Type B pancreatic cell (in vitro differentiated cells): ENCODE measurements at places on chromosomes 6 and 20.

DNA sequence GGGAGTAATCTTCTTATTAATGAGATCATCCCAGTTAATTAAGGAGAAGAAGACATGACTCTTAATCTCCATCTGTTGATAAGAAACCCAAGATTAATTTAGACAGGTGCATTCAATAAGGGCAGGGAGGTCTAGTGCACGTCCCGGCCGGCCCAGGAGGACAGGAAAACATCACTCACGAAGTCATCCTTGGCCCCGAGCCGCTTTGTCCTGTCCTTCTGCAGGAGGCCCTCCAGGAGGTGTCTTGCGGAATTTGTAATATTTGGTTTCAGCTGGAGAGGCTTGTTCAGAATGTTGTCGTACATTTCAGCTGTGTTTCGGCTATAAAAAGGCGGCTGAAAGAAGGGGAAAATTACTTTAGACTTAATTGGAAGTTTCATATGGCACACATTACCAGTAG is 118.4 kb upstream of the SLC2A12 start:
- H3K36me3 ChIP-seq, result peaks cover 35% of the 10 kb centered on the region
- peaks cover 37% of the 10 kb centered on the region for H3K4me1 ChIP-seq
- H3K4me3 ChIP-seq, result peak overlapping the region; percentile 95
- H3K27ac ChIP-seq, result no peak overlapping the region

DNA sequence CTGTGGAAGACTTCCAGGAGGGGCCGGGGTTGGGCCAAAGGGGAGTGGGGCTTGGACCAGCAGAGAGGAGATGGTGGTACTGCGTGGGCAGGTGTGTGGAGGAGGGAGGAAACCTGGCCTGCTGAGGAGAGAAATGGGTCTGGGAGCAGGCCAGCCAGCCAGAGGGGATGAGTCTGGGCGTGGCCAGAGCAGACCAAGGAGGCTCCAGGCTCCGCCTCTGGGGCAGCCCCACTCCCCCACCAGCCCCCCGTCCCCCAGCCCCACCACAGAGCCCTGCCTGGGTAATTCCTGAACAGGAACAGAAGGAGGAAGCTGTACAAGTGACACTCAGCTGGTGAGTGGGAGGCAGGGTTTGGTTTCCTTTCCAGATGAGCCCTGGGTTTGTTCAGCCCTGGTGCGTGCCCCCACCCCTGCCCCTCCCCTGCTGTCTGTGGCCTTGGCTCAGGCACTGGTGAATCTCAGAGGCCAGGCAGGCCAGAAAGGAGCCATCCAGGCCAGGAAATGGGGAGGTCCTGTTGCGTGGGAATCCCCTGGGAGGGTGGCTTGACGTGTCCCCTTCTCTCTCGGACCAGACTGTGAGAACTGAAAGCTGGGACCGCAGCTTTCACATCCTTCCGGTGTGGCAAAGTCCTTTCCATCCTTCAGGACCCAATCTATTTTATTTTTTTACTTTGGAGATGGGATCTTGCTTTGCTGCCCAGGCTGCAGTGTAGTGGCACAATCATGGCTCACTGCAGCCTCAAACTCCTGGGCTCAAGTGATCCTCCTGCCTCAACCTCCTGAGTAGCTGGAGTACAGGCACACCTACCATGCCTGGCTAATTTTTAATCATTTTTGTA is 9.4 kb upstream of the SRC start:
- peaks cover 35% of the 10 kb centered on the region for H3K4me1 ChIP-seq
- no peaks in the 10 kb centered on the region for H3K27me3 ChIP-seq
- no peak for DNase-seq
- no peak overlapping the region for H3K4me3 ChIP-seq
- no peaks in the 10 kb centered on the region for H3K36me3 ChIP-seq

- H3K27ac ChIP-seq, result peak overlapping the region; percentile 99
- H3K36me3 ChIP-seq, result no peaks in the 10 kb centered on the region
- H3K4me1 ChIP-seq, result peaks cover 14% of the 10 kb centered on the region
- DNase-seq, result no peak
- peak overlapping the region; percentile 100 for H3K4me3 ChIP-seq
Measured at GRCh38 chr20:56467968-56468315, 485 bp upstream of the RTF2 start.

DNA sequence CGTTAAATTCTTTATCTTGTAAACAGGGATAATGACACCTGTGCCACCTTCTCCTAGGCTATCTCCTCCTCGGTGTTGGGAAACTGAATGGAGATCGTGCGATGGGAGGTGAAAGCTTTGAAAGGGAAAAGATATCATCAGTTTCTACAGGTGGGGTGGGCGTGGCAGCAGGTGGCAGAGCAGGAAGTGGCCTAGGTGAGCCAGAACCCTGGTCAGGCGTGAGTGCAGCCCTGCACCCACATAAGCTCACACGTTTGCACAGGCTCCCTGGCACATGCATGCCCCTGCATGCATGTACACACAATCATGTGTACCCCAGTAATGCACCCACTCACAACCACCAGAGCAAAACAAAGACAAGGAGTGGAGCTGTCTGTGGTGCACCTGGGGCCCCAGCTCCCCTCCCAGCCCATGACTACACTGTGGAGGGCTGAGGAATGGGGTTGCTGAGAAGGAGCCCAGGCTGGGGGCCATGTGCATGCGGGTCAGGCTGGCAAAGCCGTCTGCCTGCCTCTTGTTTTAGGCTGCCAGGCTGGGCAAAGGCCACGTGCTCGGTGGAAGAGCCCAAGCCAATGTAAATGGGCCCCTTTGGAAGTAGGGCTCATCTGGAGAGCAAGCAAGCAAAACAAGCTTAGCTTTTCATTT is 61.5 kb downstream of the TFAP2C start:
- peaks cover 15% of the 10 kb centered on the region for H3K4me1 ChIP-seq
- H3K4me3 ChIP-seq, result no peak overlapping the region
- no peaks in the 10 kb centered on the region for H3K36me3 ChIP-seq
- H3K27me3 ChIP-seq, result no peaks in the 10 kb centered on the region
- no peak for DNase-seq
- H3K27ac ChIP-seq, result peak overlapping the region; percentile 58
